Stimulated activated CD4-positive, alpha-beta T cell treated with anti-CD3 and anti-CD28 coated beads, Interleukin-4, amount 100 ng/mL, for 1 hour (primary cell): ENCODE measurements at places on chromosomes 5 and 9.

GRCh38 chr5:172065431-172066065, 59.1 kb upstream of the FBXW11 start:
- DNase-seq = no peak

- DNase-seq = no peak
Observed at GRCh38 chr9:132630811-132631210, 39.0 kb downstream of the DDX31 start.

DNA sequence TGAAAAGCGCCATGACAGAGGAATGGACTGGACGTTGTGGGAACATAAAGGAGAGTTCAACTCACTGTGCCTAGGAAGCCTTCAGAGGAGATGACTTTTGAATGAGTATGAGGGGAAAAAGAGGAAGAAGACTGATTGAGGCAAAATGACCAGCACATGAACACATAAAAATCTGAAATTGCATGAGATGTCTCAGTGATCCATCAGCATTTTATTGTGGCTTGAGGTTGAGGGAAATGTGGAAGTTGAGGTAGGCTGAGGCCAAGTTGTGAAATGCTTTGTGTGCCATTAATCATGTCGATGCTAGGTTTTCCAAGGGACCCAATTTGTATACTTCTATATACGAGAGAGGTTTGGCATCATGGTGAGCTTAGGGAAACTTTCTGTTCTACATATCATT, 140.9 kb upstream of the TLX3 start:
- DNase-seq = no peak

GRCh38 chr5:170302653-170303501, 5.3 kb upstream of the LCP2 start:
- DNase-seq = peak; percentile 58

GRCh38 chr5:10457682-10458574, 16.2 kb downstream of the ROPN1L start:
- DNase-seq = no peak

- no peak for DNase-seq
Observed at GRCh38 chr9:74573640-74574191, 76.6 kb downstream of the RORB start.

DNA sequence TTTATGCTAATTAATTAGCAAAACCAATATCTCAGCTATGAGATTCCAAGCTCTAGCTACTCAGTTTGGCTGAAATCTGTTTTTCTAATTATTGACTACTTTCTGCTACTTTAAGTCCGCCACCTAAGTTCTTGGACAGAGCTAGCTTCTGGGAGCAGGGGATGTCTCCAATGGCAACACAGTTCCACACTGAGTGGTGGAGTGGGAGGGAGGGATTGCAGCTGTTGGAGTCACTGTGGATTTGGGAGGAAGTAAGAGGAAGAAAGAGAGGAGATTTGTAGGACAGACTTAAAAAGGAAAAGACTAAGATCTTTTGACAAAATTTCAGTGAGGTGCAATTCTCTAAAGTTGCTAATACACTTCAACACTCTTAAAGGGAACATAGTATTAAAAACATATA, 450.8 kb downstream of the NFIB start:
- no peak for DNase-seq

GRCh38 chr9:347667-348292, 133.1 kb downstream of the DOCK8 start:
- DNase-seq = no peak

GRCh38 chr9:1018121-1018520, 32.0 kb upstream of the DMRT2 start:
- peak; percentile 11 for DNase-seq

DNA sequence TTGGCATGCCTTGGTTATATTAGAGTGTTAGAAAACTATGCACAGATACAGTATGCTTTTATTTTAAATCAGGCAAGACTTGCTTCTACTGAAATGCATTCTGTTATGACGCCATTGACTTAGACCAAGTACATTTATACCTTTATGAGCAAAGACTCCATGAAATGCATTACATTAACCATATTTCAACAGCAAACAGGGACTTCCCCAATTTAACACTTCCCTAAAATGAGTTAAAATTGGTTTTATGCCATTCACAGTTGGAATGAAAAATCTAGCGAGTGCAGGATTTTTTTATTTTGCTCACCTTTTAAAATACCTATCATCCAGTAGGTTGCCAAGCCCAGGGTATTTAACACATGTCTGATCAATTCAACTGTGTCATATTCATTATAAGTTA, 272.1 kb upstream of the IZUMO3 start:
- no peak for DNase-seq

GRCh38 chr5:121182788-121183490, 668.7 kb upstream of the FTMT start:
- DNase-seq = no peak

GRCh38 chr5:114361724-114362196, at the start of gene KCNN2:
Gene KCNN2, plus strand, starts transcription at chr5:114362070. Its CDS starts 70 bp downstream, at chr5:114362140.
- no peak for DNase-seq

- no peak for DNase-seq
Observed at GRCh38 chr5:137101544-137101943, 397.6 kb downstream of the SPOCK1 start.

- no peak for DNase-seq
Observed at GRCh38 chr9:12771891-12772290, 2.9 kb upstream of the LURAP1L start.

- DNase-seq = no peak
Observed at GRCh38 chr9:15522130-15522755, 11.5 kb upstream of the PSIP1 start.

DNA sequence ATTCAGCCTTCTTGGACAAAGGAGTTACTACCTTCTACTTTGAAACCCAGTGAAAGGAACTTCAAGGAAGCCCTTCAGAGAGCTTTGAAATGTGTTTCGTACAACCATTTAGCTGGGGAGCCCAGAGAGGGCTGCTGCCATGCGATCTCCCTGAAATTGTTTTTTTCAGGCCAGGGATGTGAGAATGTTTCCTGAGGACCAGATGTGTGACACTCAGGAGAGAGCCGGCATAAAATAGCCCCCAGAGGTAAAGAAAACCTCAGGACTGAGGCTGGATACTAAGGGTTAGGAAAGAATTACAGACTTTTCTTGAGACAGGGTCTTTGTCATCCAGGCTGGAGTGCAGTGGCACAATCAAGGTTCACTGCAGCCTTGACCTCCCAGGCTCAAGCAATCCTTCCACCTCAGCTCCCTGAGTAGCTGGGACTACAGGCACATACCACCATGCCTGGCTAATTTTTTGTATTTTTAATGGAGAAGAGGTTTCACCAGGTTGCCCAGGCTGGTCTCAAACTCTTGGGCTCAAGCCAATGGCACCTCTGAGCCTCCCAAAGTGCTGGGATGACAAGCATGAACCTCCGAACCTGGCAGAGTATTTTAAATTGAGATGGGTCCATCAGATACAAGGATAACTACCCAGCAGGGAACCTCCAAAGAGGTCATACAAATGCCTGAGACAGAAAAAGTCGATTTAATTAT, 8.4 kb downstream of the RPL37 start:
- DNase-seq = no peak

DNA sequence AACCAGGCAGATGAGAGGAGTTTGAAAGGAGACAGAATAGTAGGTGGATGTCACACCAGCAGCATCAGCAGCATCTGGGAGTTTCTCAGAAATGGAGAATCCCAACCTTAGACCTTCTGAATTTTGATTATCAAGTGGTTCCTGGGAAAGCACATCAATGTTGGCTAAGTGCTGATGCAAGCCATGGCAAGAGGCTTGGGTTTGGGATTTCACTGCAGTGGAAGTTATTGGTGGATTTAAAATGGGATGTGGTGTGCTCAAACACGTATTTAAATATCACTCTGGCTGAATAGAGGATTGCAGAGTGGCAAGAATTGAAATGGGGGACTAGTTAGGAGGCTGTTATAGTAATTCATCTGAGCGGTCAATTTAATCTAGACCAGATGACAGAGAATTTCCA, 387.8 kb upstream of the WWC1 start:
- DNase-seq = no peak

DNA sequence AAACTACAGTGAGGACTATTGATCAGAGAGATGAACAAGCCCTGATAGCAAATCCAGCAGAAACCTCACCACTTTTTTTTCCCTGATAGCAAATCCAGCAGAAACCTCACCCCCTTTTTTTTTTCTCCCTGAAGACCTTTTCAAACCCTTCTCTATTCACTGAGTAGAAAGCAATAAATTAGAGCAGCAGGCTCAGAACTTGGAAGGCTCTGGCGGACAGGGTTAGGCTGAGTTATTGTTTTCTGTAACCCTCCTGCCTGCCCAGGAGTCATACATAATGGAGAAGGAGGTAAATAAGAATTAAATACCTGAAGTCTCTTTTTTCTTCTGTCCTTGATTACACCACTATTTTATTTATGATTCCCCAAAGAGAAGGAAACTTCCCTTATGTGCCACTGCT, 136.3 kb upstream of the SNX2 start:
- DNase-seq = no peak

DNA sequence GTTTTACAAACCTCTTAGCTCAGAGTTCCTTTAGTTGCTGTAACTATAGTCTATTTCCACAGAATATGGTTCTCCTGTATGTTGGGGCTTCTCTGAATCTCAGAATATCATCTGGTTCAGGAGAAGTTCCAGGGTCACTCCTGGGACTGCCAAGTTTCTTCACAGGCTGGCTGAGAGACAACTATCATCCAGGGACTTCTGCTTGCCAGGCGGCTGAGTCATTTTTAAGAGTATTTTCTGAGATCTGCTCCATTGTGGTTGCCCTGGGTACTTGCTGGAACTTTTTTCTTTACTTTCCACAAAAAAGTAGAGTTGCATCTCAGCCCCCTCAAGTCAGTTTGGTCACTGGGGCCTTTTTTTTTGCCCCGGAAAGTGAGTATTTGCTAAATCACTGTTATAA, 566.5 kb downstream of the LRRC70 start:
- no peak for DNase-seq

DNA sequence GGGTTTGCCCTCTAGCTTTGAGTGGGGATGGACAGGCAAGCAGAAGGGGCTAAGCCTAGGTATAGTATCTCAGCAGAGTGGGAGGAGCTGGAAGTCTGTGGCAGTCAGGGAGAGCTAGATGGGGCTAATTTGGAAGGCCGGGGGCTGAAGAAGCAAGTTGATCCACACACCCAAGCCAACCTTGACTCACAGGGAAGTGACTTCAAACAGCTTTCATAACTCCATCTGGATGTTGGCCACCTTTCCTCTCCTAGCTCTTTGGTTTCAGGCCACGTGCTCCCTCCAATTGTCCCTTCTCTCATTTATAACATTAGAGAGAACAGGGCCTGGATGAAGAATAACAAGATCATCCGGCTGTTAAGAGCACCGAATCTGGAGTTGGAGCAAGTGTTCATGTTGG, 36.8 kb downstream of the EGR1 start:
- no peak for DNase-seq
